Subcutaneous adipose tissue (tissue), 4 donors: ENCODE measurements at places on chromosomes 3 and 15. TPM values are rescaled to one million over a fixed set of nuclear protein-coding genes. Genes with fewer than 3 reads are reported as not detected.

Gene GHSR
- total RNA-seq = not detected

Gene ACOX2
- 27.9 TPM for total RNA-seq

Gene EPHA6
- total RNA-seq = 1.0 TPM

Gene RASGRP1
- 2.5 TPM for total RNA-seq

Gene TNNC1
- total RNA-seq = 1.7 TPM

Gene NOX5
- 0.33 TPM for total RNA-seq
